Stimulated activated CD8-positive, alpha-beta memory T cell treated with anti-CD3 and anti-CD28 coated beads, Interleukin-15, amount 100 ng/mL, for 4 hours (primary cell): ENCODE measurements at places on chromosomes 16 and 17.

- no peak for DNase-seq
Observed at GRCh38 chr16:1975432-1976215, 3.8 kb downstream of the TBL3 start.

GRCh38 chr17:81305051-81305630 is 10.0 kb upstream of the SLC38A10 start:
- no peak for DNase-seq

GRCh38 chr16:68892214-68892613 is 48.9 kb downstream of the TANGO6 start:
- DNase-seq, result no peak

DNA sequence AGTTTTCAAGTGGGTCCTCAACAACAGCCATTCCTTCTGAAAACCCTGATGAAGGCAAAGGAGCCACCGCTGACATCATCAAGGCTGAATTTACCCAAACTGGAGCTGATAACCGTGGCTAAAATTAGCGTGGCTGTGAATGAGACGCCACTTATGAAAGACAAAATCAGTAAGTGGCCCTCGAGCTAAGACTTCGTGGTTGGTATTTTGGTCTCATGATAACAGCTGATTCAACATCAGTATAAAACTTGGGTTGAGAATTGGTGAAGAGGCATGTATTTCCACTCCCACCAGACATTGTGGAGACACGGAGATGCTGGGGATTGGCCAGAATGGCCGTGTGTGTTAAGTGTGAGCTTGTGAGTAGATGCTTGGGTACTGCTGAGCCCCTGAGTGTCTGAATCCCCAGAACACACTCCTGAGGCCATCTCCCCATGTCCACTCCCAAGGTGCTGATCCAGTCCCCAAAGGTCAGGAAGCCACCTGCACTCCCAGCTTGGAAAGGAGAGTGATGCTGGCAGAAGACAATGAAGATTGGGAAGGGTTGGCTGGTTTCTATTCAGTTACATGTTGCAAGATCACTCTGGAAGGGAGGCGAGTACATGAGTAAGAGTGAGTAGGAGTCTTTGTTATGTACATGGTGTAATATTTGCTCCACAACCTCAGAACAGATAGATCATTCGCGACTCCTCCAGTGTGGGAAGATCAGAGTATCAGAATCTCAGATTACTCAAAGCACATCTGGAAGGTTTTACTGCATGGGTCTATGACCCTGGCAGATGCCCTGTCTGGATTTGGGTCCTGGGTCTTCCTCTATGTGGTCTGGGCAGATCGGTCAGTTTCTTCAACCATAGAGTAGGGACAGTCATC is 207.7 kb downstream of the HS3ST3A1 start:
- no peak for DNase-seq

DNA sequence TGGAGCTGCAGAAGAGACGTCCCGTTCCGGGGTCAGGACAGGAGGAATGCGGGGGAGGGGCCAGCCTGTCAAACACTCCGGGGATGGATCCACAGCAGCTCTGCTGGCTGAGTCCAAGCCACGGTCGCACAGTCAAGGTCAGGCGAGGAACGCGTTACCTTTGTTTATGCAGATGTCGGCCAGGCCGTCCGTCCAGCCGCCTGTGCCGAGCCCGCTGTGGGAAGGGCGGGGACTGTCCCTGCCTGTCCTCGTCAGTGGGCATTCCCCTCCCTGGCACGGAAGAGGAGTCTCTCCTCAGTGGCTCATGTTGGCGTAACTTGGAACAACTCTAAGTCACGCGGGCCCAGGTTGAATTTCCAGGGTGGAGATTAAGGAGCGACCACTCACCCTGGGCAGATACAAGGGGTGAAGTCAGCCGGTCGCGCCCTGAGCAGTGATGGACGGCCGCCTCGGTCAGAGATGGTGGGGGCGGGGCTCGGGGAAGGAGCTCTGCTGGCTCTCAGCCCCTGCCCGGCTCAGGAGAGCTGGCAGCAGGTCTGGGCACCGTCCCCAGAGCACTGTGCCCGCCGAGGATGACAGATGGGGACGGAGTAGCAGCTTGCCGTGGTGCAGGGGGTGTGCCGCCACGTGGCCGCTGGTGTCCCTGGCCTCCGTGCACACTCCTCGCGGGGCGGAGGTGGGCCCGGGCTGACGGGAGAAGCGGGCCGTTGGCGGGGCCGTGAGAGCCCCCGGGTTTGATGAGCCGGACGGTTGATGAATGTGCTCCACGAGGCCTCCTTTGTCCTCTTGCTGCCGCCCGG is 7.3 kb downstream of the CACNA1H start:
- DNase-seq, result no peak

DNA sequence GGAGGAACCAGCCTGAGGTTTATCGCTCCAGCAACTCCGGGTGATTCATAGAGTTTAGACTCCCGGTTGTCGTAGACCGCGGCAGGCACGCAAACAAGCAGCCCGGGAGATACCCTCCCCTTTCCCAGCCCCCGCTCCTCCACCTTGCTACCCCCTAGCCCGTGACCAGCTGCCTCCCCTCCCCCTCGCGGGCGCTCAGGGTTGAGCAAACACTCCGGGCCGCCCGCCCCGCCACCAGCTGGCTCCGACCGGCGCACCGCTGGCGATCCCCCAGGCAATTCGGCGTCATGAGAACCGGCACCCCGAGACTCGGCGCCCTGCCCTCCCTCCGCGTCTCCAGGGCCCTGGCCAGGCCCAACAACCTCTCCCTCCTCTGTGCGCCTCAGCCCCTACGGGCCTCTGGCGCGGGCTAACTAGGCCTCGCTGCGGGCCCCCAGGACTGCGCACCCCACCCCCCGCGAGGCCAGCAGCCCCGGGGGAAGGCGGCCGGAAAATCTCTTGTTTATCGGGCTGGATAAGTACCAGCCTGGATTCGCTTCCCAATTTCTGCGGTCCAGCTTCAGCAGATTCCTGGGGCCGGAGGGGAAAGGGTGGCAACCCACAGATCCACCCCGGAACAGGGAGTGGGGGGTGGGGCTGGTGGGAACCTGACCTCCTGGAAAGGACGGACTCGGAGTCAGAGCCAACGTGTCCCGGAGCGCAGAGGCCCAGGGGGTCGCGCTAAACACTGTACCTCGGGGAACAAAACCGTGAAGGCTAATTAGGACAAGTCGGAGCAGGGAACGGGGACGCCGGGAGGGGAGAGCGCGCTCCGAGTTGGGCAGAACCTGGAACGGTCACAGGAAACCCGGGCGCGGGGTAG is 951 bp upstream of the GPRC5C start:
- no peak for DNase-seq

DNA sequence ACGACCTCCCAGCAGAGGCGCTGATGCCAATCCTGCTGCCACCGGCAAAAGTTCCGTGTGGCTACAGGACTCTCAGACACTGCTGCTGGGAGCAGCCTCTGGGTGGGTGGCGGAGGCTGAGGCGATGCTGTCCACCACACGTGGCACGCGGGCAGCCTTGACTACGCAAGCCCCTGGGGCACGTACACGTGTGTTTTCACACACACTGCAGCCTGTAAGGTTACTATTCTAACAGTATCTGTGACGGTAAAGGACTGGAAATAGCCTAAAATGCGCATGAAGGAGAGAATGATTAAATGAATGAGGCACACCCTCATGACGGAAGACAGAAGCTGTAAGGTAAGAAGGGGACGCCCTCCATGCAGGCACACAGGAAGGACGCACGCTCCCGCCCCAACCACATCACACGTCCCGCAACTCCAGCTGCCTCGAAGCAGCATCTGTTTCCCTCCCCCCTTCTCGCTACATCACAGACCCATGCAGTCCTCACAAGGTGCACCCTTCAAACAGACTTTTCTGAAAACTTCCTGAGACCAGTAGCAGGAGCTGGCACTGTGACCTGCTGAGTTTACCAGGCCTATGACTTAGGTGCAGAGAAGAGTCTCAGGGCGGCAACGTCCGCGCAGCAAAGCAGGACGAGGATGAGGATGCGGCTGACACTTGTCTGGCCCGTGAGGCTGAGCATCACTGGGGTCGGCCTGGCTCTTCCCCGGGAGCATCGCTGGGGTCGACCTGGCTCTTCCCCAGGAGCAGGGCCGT is 28.7 kb upstream of the FASN start:
- DNase-seq, result peak; percentile 41

GRCh38 chr16:83878838-83879237 is 20.1 kb upstream of the MLYCD start:
- no peak for DNase-seq

DNA sequence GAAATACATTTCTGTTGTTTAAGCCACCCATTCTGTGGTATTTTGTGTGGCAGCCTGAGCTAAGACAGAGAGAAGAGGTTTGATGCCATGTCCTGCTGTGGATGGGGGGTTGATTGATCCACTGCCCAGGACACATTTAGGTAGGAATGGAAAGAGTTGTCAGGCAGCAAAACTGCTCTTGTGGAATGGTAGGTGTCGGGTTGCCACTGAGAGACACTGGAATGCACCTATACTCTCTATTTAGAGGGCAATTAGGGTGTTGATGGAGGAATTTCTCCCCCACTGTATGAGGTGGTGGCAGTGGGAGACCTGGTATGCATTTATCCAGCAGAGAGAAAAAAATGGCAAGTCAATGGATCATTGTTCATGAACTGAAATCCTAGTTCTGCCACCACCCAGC is 30.9 kb downstream of the CBLN1 start:
- DNase-seq, result no peak

DNA sequence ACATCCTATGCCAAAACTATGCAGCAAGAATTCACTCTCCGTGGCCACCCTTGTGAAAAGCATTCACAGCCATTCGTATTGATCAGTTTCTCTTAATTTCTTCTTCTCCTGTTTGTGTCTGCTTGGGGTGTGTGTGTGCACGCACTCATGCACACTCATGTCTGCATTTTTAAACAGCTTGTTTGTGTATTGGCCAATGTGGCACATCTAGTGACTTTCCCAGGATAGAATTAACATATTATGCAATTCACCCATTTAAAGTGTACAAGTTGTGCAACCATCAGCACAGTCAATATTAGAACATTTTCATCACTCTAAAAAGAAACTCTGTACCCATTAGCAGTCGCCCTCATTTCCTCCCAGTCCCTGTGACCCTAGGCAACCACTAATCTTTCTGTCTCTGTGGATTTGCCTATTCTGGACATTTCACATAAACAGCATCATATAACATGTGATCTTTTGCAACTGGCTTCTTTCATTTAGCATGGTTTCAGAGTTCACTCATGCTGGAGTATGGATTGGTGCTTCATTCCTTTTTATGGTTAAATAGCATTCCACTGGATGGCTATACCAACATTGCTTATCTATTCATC is 20.1 kb downstream of the IRX3 start:
- no peak for DNase-seq

- DNase-seq, result no peak
Observed at GRCh38 chr17:63841350-63842172, 924 bp downstream of the SMARCD2 start.

DNA sequence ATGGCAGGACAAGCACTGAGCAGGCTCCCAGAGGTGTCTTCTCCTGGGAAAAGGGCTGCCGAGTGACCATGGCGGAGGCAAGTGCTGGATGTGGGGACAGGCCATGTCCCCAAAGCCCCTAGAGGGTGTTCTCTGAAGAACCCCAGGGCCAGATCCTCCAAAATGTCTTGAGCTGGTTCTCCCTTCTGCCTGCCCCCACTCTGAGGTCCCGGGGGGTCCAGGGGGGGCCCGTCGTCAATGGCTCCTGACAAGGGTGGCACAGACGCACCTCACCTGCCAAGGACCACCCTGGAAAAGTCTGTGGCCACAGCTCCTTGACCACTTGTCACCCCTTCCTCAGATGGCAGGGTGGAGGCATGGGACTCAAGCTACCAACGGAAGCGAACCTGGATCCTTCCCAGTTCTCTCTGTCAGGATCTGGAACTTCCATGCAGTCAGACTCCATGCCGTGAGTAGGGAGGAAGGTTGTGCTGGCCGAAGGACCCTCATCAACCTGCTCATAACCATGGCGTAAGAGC is 2.3 kb upstream of the MYO1C start:
- DNase-seq, result no peak

GRCh38 chr17:80122026-80122575 is 20.7 kb downstream of the GAA start:
- no peak for DNase-seq

DNA sequence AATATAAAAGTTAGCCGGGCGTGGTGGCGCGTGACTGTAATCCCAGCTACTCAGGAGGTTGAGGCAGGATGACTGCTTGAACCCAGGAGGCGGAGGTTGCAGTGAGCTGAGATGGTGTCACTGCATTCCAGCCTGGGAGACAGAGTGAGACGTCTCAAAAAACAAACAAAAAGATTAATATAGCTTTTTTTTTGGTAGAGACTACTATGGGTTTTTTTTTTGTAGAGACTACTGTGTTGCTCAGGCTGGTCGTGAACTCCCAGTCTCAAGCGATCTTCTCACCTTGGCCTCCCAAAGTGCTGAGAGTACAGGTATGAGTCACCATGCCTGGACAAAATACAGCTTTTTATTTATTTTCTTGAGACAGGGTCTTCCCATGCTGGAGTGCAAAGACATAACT is 20.2 kb downstream of the ZNRF1 start:
- no peak for DNase-seq

GRCh38 chr17:71613996-71614395 is 506.8 kb upstream of the SOX9 start:
- DNase-seq, result no peak

DNA sequence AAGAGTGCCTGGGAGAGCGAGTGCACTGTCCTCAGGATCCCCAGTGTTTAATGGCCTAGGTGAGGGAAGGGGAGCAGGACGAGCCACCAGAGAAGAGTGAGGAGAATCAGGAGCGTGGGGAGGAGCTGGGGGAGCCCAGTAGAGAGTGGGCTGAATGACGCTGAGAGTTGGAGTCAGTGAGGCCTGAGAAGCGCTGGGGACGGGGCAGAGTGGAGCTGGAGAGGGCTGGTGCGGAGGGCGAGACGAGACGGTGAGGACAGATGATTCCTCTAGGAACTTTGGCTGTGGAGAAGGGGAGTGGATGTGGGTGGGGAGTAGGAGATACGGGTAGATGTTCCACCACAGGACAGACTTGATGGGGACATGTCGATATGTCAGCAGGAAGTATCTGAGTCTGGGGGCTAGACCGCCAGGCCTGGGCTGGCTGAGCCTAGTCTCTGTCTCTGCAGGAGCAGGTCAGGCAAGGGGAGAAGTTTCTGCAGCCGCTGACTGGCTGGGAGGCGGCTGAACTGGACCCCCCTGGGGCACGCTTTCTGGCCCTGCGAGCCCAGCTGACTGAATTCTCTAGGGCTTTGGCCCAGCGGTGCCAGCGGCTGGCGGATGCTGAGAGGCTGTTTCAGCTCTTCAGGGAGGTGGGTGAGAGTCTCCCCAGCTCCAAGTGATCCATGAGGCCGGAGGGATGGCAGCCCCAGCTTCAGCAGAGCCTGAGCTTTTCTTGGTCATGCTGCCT is 4.7 kb downstream of the PLEKHG4 start:
- no peak for DNase-seq

DNA sequence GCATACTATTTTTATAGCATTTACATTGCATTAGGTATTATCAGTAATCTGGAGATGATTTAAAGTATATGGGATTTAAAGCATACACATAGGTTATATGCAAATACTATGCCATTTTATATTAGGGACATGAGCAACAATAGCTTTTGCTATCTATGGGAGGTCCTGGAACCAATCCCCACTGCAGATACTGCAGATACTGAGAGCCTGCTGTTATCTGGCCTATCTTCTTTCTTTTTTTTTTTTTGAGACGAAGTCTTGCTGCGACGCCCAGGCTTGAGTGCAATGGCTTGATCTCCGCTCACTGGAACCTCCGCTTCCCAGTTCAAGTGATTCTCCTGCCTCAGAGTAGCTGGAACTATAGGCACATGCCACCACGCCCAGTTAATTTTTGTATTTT is 37.4 kb downstream of the STH start:
- DNase-seq, result no peak

GRCh38 chr16:58733248-58733670 is 857 bp downstream of the GOT2 start:
- no peak for DNase-seq
